ENCODE measurements at places on chromosomes 6 and 20. TPM values are rescaled to one million over a fixed set of nuclear protein-coding genes. Genes with fewer than 3 reads are reported as not detected.

RFX6 gene
- polyA plus RNA-seq = not detected

BTN3A1 gene
- 38.6 TPM for polyA plus RNA-seq

SPAG4 gene
- 1.9 TPM for polyA plus RNA-seq

TASP1 gene
- 11.4 TPM for polyA plus RNA-seq

TPD52L1 gene
- polyA plus RNA-seq = not detected

CLIC5 gene
- polyA plus RNA-seq = 1.9 TPM

CEP43 gene
- polyA plus RNA-seq = 4.4 TPM

ADGRF1 gene
- polyA plus RNA-seq = not detected

NKX2-2 gene
- polyA plus RNA-seq = not detected

ULBP1 gene
- not detected for polyA plus RNA-seq

GABRR1 gene
- polyA plus RNA-seq = not detected

ZMYND8 gene
- 16.7 TPM for polyA plus RNA-seq

DOK5 gene
- polyA plus RNA-seq = not detected

FKBP1C gene
- not detected for polyA plus RNA-seq

KIF25 gene
- not detected for polyA plus RNA-seq

HLA-DQB1 gene
- polyA plus RNA-seq = 155 TPM

EYS gene
- polyA plus RNA-seq = 0.04 TPM

PPP1R3G gene
- polyA plus RNA-seq = 0.23 TPM

RSPO3 gene
- not detected for polyA plus RNA-seq

LAMA2 gene
- polyA plus RNA-seq = 0.05 TPM

SIM1 gene
- not detected for polyA plus RNA-seq

METTL24 gene
- not detected for polyA plus RNA-seq

OOEP gene
- polyA plus RNA-seq = 0.79 TPM

SLC17A2 gene
- not detected for polyA plus RNA-seq

PAX1 gene
- polyA plus RNA-seq = not detected

CUL7 gene
- polyA plus RNA-seq = 5.3 TPM

SHLD1 gene
- 19.8 TPM for polyA plus RNA-seq

TRAPPC3L gene
- not detected for polyA plus RNA-seq

PARD6B gene
- polyA plus RNA-seq = 0.70 TPM

MOXD1 gene
- polyA plus RNA-seq = 9.0 TPM

OPRM1 gene
- not detected for polyA plus RNA-seq

UNC93A gene
- not detected for polyA plus RNA-seq

NCOA3 gene
- polyA plus RNA-seq = 64.7 TPM

SLC32A1 gene
- not detected for polyA plus RNA-seq

C20orf204 gene
- polyA plus RNA-seq = not detected

MUC21 gene
- not detected for polyA plus RNA-seq

GINS1 gene
- 1.2 TPM for polyA plus RNA-seq

ZSCAN23 gene
- polyA plus RNA-seq = 0.14 TPM

HEBP2 gene
- 58.8 TPM for polyA plus RNA-seq

CNBD2 gene
- 6.3 TPM for polyA plus RNA-seq

SYTL3 gene
- 1.8 TPM for polyA plus RNA-seq

MYB gene
- polyA plus RNA-seq = not detected

DZANK1 gene
- polyA plus RNA-seq = 2.2 TPM

MAFB gene
- not detected for polyA plus RNA-seq

EZR gene
- polyA plus RNA-seq = 588 TPM
